Fibroblast of skin of right biceps (primary cell): ENCODE measurements at places on chromosomes 3 and 15.
A peak's percentile ranks its signal among the peaks of the same experiment; 100 is the strongest.

GRCh38 chr3:132874701-132875100, 152.5 kb upstream of the NPHP3 start:
- DNase-seq, result no peak

- DNase-seq, result no peak
These were observed 61.3 kb downstream of the DMXL2 start for GRCh38 chr15:51561271-51561670.

GRCh38 chr15:96053781-96054428, 276.6 kb upstream of the NR2F2 start:
- no peak for DNase-seq

GRCh38 chr3:130340766-130341165, 4.7 kb upstream of the COL6A5 start:
- no peak for DNase-seq

DNA sequence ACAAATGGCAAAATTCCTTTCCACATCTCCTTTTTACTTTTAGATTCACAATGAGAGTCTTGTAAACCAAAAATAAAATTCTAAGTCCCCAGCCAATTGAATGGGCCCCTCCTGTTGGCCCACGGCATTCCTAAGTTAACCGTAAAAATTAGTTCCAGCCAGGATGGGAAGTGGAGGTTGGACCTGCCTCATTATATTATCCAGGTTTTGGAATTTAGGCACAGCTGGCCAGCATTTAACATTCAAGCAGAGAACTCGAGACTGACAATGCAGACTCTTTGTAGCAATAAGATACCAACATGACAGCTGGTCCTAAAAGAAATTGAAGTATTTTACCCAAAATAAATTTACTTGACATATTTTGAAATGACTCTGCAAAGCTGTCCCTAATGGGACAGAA, 321.0 kb upstream of the NAALADL2 start:
- DNase-seq, result no peak

- DNase-seq, result peak; percentile 95
These were observed 22.6 kb upstream of the UMPS start for GRCh38 chr3:124707656-124708062.

DNA sequence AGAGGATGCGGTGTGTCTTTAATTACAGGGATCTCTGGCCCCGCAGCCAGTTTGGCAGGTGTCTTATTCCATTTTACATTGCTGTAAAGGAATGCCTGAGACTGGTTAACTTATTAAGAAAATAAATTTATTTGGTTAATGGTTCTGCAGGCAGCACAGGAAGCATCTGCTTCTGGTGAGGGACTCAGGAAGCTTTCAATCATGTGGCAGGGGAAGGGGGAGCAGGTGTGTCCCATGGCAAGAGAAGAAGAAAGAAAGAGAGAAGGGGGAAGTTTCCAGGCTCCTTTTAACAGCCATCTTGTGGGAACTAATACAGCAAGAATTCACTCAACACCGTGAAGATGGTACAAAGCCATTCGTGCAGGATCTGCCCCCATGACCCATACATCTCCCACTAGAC, 128.0 kb upstream of the CRBN start:
- no peak for DNase-seq

- DNase-seq, result peak; percentile 64
These were observed 29.1 kb upstream of the LXN start for GRCh38 chr3:158701420-158702065.

- DNase-seq, result no peak
These were observed 154.2 kb upstream of the TNIK start for GRCh38 chr3:171614318-171614921.

DNA sequence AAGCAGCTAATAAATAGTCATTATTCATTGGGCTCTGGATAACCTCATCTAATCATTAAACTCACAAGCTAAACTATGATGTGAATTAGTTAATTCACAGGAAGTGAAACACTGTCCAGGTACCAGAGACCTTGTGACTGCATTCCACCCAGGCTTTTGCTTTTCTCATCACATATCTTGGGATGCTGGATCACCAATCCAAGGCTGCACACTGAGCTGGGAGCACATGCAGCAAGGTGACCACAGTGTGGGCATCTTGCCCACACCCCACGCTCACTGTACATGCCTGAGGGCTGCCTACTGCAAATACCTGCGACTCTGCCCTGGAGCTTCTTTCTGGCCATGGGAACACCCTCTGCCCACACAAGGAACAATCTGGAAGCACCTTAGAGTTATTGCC, 40.6 kb upstream of the TNFAIP8L3 start:
- DNase-seq, result peak; percentile 14

DNA sequence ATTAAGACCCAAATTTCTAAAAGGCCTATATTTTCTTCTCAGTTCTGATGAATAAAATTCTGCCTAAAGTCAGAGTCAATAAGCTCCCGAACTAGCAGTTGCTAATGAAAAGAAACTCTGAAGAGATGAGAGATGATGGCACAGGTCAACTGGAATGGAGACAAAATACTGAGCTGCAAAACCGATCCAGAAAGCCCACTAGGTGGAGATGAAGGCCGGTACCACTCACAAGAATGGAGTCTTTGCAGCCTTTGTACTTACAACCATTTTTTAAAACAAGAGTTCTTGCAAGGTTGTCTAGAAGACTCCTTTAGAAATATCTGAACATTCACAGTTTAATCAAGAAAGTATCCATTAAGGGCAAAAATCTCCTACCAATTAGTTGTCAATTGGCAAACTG, 119.9 kb upstream of the TJP1 start:
- no peak for DNase-seq

DNA sequence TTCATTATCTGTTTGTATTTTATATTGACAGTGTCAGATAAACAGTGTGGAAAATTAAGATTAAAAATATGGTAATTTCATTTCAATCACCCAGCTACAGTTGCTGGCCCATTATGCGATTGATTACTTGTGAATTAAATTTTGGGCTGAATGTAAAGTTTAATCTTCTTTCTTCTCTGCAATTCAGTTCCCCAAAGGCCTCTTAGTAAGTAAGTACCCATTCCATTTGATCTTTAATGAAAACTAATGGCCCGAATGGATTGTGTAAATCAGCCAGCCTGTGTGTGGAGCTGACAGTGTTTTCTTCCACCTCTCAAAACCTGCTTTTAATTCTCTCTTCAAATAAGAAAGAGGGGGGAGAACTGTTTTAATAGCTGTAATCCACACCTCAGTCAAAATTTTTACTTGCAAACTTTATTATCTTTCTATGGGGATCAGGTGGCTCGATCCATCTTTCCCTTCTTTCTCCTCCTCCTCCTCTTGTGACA, 307.1 kb downstream of the IL20RB start:
- no peak for DNase-seq

- DNase-seq, result peak; percentile 35
These were observed 169.0 kb upstream of the TSC22D2 start for GRCh38 chr3:150238995-150239619.

GRCh38 chr3:28291577-28291976, 50.2 kb downstream of the CMC1 start:
- no peak for DNase-seq

GRCh38 chr3:64764386-64764929, 76.7 kb upstream of the ADAMTS9 start:
- DNase-seq, result no peak

DNA sequence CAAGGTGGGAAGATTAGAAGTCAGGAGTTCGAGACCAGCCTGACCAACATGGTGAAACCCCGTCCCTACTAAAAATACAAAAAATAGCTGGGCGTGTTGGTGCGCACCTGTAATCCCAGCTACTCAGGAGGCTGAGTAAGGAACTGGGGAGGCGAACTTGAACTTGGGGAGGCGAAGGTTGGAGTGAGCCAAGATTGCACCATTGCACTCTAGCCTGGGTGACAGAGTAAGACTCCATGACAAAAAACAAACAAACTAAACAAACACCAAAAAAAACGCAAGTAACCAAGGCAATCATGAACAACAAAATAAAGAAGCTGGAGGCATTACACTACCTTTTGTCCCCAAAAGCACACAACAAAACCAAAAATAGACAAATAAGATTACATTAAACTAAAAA, 547.3 kb upstream of the GBE1 start:
- no peak for DNase-seq

GRCh38 chr3:170848292-170848917, 21.6 kb downstream of the RPL22L1 start:
- DNase-seq, result peak; percentile 49

- no peak for DNase-seq
These were observed 16.1 kb upstream of the LYSMD4 start for GRCh38 chr15:99749386-99749785.

GRCh38 chr3:121768452-121768851, 18.9 kb upstream of the GOLGB1 start:
- DNase-seq, result no peak

DNA sequence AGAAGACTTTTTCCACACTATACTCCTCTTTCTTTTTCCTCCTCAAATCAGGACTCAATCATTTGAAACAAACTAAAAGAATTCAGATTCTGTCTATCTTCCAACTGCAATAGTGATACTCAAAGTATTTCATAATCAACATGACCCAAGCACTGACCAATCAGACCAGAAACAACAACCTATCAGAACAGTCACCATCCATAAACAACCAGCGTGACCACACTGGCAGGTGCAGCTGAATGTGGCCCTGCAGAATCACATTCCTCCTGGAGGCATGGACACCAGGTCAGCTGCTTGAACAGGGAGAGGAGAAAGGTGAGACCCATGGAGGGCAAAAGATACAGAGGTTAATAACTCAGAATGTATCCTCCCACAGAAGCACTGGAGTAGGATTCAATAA, 13.3 kb downstream of the HRG start:
- DNase-seq, result no peak

DNA sequence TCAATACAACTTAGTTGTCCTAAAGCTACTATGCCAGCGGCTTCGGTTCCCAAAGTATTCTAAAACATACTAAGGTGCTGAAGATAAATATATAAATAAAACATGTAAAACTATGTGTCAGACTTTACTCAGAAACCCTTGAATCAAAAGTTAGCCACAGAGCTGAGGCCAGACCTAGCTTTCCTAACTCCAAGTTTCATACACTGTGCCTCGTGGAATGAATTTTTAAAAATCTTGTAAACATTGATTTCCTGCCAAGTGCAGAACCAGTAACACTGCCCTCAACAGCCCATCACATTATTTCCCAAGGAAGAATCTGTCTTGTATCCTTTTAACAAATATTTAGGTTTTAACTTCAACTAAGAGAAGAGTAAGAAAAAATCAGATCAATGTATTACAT, 36.4 kb downstream of the TAMM41 start:
- DNase-seq, result peak; percentile 45

GRCh38 chr3:117632191-117632590, 922.6 kb downstream of the TUSC7 start:
- no peak for DNase-seq

DNA sequence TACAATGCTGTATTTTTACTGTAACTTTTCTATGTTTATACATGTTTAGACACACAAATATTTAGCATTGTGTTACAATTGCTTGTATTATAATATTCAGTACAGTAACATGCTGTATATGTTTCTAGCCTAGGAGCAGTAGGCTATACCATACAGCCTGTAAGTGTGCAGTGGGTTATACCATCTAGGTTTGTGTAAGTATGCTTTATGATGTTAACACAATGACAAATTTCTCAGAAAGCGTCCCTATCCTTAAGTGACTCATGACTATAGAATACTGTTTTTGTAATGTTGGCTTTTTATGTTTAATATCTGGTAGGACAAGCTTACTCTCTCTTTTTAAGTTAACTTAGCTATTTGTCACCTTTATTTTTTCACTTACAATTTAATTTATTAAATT, 127.5 kb upstream of the THRB start:
- DNase-seq, result peak; percentile 6

DNA sequence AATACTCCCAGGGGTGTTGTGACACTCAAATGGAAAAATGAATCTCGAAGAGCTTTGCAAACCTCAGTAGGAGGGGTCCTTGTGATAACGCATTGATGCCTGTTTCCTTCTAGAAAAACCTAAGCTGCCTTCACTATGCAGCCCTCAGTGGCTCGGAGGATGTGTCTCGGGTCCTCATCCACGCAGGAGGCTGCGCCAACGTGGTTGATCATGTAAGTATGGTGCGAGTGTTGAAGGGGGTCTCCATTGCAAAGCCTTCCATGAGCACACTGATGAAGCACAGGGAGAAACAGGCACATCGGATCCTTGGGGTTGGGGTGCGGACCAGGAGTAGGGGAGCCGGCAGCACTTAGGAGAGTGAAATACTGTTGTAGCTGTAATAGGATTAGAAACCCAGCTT, 22.3 kb downstream of the ANKDD1A start:
- DNase-seq, result no peak

- peak; percentile 69 for DNase-seq
These were observed 91.1 kb upstream of the RNF7 start for GRCh38 chr3:141646760-141647561.

GRCh38 chr3:150306083-150306482, 102.0 kb upstream of the TSC22D2 start:
- DNase-seq, result no peak

DNA sequence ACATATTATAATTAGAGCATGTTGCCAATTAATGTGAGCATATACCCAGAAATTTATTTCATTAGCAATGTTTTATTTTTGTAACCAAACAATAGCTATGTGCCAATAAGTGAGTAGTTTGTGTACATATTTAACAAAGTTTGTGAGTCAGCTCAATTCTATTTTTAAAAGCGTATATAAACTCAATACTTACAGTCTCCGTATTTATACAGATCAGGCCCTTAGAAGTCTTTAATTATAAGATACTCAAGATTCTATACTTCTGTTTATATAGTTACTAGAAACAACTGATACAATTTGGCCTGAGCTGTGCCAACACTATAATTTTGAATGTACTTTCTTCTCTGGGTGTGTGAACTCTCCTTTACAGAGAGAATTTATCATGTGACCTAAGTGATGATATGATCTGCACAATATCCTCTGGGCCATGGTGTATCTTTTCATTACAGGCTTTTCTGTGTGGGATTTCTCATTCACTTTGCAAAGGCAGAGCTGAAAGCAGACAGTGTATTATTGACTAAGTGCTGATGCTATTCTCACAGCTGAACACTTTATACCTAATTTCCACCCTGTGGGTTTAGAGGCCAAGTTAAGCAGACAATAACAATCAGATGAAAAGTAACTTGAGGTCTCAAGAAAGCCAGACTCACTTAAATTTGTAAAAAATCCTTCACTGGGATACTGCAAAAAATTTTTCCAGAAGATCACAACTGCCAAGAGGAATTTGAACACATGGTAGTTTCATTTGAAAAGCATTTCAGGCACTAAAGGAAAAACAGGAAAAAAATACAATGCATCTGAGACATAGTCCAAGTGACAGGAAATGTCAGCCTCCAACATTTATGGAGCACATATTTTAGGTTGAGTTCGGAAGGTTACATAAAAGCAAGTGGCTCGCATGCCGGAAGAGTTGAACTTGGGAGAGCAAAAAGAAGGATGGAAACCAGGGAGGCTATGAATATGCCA, 277.9 kb upstream of the SEMA6D start:
- DNase-seq, result peak; percentile 70

GRCh38 chr3:96266395-96267190, 547.8 kb upstream of the EPHA6 start:
- DNase-seq, result peak; percentile 24

- no peak for DNase-seq
These were observed 117.1 kb upstream of the MLF1 start for GRCh38 chr3:158453865-158454264.
